Activated naive CD8-positive, alpha-beta T cell treated with anti-CD3 and anti-CD28 coated beads, Interleukin-2, amount 50 U/mL, for 24 hours (primary cell): ENCODE measurements at places on chromosomes 4 and X.

GRCh38 chr4:111985426-111985825 lies 159.8 kb upstream of the FAM241A start:
- no peaks in the 10 kb centered on the region for H3K36me3 ChIP-seq
- no peaks in the 10 kb centered on the region for H3K27me3 ChIP-seq
- no peaks in the 10 kb centered on the region for H3K4me1 ChIP-seq
- no peak for DNase-seq

GRCh38 chrX:53080628-53081580 lies 1.3 kb upstream of the TSPYL2 start:
- peak overlapping the region; percentile 81 for H3K27ac ChIP-seq
- peak overlapping the region; percentile 73 for H3K4me3 ChIP-seq
- peaks cover 17% of the 10 kb centered on the region for H3K36me3 ChIP-seq

GRCh38 chrX:155718972-155719586 lies 106.3 kb upstream of the TMLHE start:
- H3K27me3 ChIP-seq: no peaks in the 10 kb centered on the region
- DNase-seq: no peak
- no peak overlapping the region for H3K4me3 ChIP-seq

DNA sequence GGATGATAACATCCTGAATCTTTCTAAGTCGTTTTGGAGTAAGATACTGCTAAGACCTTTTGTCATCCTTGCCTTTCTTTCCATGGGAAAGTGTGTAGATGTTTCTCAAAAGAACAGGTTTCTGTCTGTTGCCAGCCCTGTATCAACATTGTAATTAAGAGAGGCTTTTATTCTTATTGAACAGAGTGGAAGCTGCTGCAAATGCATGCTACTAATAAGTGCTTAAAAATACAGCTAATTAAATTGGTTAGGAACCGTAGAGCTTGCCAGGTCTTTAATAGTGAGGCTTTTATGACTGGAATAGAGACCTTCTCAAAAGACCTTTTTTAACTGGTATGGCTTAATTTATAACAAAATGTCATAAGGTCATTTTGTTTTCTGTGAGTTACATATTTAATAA lies 34.4 kb downstream of the INTU start:
- no peak overlapping the region for H3K4me3 ChIP-seq
- no peak overlapping the region for H3K27ac ChIP-seq
- no peaks in the 10 kb centered on the region for H3K4me1 ChIP-seq
- no peaks in the 10 kb centered on the region for H3K36me3 ChIP-seq
- DNase-seq: no peak

DNA sequence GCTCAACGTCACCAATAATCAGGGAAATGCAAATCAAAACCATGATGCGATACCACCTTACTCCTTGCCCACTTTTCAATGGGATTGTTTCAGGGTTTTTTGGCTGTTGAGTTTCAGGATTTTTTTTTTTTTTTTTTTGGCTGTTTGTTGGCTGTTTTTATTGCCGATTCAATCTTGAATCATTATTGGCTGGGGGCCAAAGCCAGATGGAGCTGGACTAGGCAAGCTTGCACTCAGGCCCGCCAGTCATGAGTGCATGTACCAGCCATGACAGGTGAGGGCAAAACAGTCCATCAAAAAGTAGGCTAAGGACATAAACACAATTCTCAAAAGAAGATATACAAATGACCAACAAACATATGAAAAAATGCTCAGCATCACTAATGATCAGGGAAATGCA lies 13.3 kb downstream of the YIPF7 start:
- no peak for DNase-seq
- peaks cover 4% of the 10 kb centered on the region for H3K27me3 ChIP-seq
- no peaks in the 10 kb centered on the region for H3K4me1 ChIP-seq
- H3K27ac ChIP-seq: no peak overlapping the region

- H3K27me3 ChIP-seq: no peaks in the 10 kb centered on the region
- H3K27ac ChIP-seq: no peak overlapping the region
- no peak overlapping the region for H3K4me3 ChIP-seq
- DNase-seq: no peak
- peaks cover 12% of the 10 kb centered on the region for H3K4me1 ChIP-seq
Observed at GRCh38 chr4:105162123-105162796, 15.6 kb downstream of the TET2 start.

- no peaks in the 10 kb centered on the region for H3K27me3 ChIP-seq
- H3K36me3 ChIP-seq: no peaks in the 10 kb centered on the region
- DNase-seq: no peak
Observed at GRCh38 chr4:79048878-79049277, 109.6 kb upstream of the PAQR3 start.

DNA sequence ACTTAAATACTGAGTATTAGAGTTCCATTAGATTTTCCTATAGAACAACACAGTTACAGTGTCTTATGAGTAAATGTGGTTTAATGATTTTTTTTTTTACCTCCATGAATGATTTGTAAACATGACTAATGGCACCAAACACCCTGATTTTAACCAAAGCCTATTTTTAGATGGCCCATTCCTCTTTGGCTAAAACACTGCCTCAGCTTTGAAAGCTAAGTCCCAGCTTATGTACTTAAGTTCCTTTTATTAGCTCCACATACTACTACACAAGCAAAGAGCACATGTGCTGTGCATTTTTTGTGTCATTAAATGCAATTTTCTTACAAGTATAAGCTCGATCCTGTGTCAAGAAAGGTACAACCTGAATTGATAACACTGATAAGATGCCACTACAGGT lies 575.6 kb upstream of the PITX2 start:
- no peak for DNase-seq
- H3K27me3 ChIP-seq: no peaks in the 10 kb centered on the region
- no peaks in the 10 kb centered on the region for H3K4me1 ChIP-seq
- H3K27ac ChIP-seq: no peak overlapping the region
- H3K4me3 ChIP-seq: no peak overlapping the region

DNA sequence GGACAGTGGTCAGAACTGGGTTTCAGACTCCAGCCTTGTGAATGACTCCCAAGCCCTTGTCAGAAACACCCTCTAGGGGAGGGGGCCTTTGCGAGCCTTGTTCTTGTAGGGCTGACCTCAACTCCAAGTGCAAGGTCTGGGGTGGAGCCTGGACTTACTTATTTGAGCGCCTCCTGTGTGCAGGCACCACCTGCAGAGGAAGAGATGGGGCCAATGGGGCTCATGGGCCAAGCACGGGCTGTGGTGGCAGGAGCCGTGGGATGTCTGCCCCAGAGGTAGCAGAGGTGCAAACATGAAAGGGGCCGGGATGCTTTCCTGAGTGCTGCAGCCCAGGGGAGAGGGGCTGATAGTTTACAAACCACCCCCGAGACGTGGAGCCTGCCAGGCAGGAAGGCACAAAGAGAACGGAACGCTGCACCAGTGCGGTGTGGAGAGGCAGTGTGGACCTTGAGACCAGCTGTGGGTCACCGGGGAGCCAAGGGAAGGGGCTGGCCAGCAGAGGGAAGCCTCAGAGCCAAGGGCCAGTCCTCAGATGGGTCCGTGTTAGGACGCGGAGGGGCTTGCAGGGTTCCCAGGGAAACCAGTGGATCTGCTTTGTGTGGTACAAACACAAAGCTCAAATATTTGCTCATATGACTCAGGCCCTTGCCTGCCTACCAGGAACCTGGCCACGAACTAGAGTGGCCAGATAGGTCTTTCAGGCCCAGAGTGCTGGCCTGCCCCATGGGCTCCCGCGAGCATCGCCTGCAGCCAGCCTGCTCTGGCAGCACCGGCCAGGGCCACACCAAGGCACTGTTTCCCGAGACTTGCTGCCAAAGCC lies 8.7 kb upstream of the TADA2B start:
- peaks cover 4% of the 10 kb centered on the region for H3K36me3 ChIP-seq
- H3K27me3 ChIP-seq: no peaks in the 10 kb centered on the region
- no peak overlapping the region for H3K4me3 ChIP-seq
- H3K4me1 ChIP-seq: peaks cover 3% of the 10 kb centered on the region
- no peak overlapping the region for H3K27ac ChIP-seq

DNA sequence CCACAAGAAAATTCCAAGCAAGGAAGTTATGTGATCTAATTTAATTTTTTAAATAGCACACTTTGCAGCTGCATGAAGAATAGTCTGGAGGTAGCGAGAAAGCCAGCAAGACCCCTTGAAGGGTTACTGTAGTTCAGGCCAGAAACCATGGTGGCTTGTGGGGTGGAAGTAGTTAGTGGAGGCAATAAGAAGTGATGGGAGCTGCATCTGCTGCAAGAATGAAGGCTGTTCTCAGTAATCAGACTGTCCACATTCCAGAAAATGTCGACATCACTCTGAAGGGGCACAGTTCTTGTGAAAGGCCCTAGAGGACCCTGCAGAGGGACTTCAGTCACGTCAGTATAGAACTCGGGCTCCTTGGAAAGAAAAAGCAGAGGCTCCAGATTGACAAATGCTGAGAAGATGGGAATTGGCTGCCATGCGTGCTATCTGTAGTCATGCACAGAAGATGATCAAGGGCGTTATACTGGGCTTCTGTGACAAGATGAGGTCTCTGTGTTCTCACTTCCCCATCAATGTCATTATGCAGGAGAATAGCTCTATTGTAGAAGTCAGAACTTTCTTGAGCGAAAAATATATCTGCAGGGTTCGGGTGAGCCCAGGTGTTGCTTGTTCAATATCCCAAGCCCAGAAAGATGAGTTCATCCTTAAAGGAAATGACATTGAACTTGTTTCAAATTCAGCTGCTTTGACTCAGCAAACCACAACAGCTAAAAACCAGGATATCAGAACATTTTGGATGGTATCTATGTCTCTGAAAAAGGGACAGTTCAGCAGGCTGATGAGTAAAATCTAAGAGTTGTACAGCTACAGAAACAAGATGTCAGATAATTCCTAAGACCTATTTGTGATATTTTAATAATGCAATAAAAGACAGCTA lies 254.2 kb downstream of the CBR4 start:
- H3K4me3 ChIP-seq: no peak overlapping the region
- H3K27me3 ChIP-seq: no peaks in the 10 kb centered on the region
- H3K27ac ChIP-seq: no peak overlapping the region

GRCh38 chr4:8648296-8648695 lies 55.7 kb downstream of the CPZ start:
- DNase-seq: no peak
- H3K4me3 ChIP-seq: no peak overlapping the region
- no peak overlapping the region for H3K27ac ChIP-seq
- peaks cover 1% of the 10 kb centered on the region for H3K27me3 ChIP-seq

- no peaks in the 10 kb centered on the region for H3K4me1 ChIP-seq
- H3K27me3 ChIP-seq: no peaks in the 10 kb centered on the region
- H3K4me3 ChIP-seq: no peak overlapping the region
- H3K27ac ChIP-seq: no peak overlapping the region
- DNase-seq: no peak
Observed at GRCh38 chr4:183200453-183200852, 101.4 kb downstream of the WWC2 start.

DNA sequence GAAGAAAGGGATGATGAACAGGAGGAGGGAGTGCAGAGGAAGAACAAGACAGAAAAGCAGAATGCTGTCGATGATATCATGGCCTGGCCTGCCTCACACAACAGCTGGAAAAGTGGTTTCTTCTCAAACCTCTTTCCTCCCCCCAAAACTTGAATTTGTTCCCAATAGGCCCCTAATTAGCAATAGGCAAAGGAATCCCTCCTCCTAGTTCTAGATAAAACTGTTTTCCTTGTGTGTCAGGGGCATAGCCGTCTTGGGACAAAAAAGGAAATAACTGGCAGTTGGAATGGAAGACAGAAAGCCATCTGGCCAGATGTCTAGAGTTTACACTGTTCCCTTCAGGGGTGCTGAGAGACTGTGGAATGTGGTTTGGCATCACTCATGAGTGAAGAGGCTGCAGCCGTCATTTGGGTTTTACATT lies 177.8 kb upstream of the C1QTNF7 start:
- DNase-seq: no peak
- H3K4me3 ChIP-seq: no peak overlapping the region
- H3K27ac ChIP-seq: no peak overlapping the region
- H3K36me3 ChIP-seq: no peaks in the 10 kb centered on the region
- H3K4me1 ChIP-seq: no peaks in the 10 kb centered on the region
- no peaks in the 10 kb centered on the region for H3K27me3 ChIP-seq

DNA sequence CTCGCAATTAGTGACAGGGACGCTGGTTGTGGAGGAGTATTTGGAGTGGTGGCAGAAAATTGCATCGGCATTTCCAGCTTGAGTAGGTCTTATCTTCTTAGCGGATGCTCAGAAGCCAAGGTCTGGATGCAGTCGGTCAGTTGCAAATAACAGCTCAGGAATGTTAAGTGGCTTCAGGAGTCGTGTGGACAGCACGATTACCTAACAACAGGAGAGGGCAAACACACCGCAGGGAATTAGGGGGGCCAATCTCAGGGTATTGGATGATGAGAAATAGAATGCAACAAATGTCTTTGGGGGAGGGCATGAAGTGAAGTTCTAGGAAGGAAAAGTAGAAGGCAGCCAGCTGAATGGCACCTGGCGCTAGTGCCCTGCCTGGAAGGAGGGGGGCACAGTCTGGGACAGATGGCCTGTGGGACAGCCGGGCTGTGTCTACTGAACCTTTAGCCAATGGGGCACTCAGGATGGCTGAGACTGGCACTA lies 11.8 kb downstream of the RASL11B start:
- H3K4me3 ChIP-seq: no peak overlapping the region
- no peak overlapping the region for H3K27ac ChIP-seq
- no peak for DNase-seq

DNA sequence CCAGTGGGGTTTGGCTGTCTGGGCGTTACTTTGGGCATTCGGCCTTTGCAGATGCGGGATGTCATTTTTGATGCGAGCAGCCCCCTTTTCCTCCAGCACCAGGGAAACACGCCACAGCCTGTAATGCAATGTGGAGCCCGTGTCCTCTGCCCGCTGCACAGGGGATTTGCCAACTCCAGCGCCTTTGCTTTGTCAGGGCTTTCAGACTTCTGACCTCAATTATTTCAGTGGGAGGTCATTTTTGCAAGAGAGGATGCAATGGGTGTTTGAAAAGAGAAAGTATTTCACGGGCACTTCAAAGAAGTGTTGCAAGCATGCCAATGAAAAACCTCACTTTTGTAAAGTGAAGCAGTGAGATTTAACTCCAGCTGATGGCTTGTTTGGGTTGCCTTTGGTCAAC lies 11.5 kb downstream of the CLCN4 start:
- peaks cover 6% of the 10 kb centered on the region for H3K27me3 ChIP-seq
- peaks cover 18% of the 10 kb centered on the region for H3K4me1 ChIP-seq
- H3K4me3 ChIP-seq: no peak overlapping the region
- DNase-seq: no peak

- no peak for DNase-seq
- no peaks in the 10 kb centered on the region for H3K4me1 ChIP-seq
- no peak overlapping the region for H3K4me3 ChIP-seq
- H3K27me3 ChIP-seq: peaks cover 2% of the 10 kb centered on the region
- H3K36me3 ChIP-seq: no peaks in the 10 kb centered on the region
Observed at GRCh38 chr4:7267829-7268228, 75.5 kb downstream of the SORCS2 start.

DNA sequence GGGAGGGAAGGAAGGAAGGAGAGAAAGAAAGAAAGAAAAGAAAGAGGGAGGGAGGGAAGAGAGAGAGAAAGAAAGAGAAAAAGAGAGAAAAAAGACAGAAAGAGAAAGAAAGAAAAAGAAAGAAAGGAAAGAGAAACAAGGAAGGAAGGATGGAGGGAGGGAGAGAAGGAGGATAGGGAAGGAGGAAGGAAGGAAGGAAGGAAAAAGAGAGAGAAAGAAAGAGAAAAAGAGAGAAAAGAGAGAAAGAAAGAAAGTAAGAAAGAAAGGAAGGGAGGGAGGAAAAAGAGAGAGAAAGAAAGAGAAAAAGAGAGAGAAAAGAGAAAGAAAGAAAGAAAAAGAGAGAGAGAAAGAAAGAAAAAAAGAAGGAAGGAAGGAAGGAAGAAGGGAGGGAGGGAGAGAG lies 105.8 kb upstream of the RBPJ start:
- no peak for DNase-seq
- H3K4me3 ChIP-seq: no peak overlapping the region
- peaks cover 15% of the 10 kb centered on the region for H3K27me3 ChIP-seq

GRCh38 chr4:112765317-112765974 lies 128.5 kb downstream of the LARP7 start:
- H3K4me3 ChIP-seq: no peak overlapping the region
- H3K36me3 ChIP-seq: no peaks in the 10 kb centered on the region
- H3K4me1 ChIP-seq: no peaks in the 10 kb centered on the region
- H3K27ac ChIP-seq: no peak overlapping the region
- DNase-seq: no peak
